Stimulated activated CD4-positive, alpha-beta T cell treated with anti-CD3 and anti-CD28 coated beads, TNF-alpha, amount 100 ng/mL, for 4 hours (primary cell): ENCODE measurements at places on chromosomes 1 and 21.

DNA sequence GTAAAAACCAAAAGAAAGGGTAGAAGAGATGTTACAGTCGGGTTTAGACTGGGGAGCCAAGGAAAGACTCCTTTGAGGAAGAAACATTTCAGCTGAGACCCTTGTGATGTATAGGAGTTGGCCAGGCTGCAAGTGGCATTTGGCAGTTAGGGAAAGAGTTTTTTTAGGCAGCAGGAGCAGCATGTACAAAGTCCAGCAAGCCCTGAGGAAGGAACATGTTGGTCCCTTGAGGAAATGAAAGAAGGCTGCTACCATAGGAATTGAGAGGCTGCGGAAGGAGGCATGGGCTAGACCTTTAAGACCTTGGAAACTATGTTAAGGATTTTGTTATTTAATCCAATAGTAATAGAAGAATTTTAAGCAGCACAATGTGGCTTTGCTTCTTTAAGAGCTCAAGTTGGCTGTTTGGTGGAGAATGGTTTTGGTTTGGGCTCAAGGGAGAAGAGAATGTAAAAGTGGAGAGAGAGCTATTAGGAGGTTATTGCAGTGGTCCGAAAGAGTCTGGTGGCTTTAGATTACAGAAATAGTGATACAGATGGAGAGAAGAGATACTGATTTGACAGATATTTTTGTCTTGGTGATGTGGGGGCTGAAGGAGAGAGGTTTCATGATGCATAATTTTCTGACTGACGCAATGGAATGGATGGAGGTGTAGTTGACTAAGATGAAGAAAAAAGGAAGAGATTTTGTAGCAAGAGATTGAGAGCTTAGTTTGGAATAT is 26.6 kb downstream of the SMAP2 start:
- no peak for DNase-seq

GRCh38 chr1:69852706-69853105 is 285.0 kb downstream of the LRRC7 start:
- no peak for DNase-seq

GRCh38 chr1:164263540-164263939 is 295.4 kb upstream of the PBX1 start:
- DNase-seq = no peak

- no peak for DNase-seq
These were observed 96.8 kb upstream of the C1orf21 start for GRCh38 chr1:184289825-184290550.

DNA sequence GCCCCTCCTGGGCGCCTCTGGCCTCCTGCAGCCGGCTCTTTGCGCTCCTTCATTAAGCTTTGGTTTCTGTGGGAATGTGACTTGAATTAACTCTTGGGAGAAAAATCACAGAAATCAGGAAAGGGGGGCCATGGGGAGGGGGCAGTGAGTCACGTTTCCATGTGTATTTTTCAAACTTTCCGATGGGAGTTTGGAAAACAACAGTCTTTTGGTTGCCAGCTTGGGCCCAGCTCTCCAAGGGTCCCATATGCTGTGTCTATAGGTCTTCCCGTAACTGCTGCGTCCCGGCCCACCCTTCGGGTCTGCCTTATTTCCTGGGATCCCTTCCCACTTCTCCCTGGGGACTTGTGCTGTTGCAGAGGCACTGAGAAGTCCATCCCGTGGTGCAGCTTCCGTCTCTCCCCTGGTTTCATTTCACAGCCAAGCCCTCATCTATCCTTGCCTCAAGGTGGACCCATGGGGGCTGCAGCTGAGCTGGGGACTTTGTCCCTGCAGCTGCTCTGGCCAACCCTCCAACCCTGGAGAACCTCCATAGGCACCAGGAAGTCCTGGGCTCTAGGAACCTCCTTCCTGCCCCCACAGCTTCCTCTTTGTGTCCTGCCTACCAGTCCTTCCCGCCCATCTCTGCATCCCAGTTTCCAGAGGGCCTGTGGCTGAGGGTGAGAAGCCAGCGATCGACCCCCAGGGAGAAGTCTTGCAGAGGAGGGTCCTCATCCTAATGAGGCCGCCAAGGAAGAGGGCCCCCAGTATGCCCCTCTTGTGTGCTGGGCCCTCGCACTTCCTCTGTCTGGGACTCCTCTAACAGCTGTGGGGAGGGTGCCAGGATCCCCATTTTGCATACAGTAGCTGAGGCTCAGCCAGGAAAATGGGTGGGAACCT is 11.6 kb upstream of the LMNA start:
- DNase-seq = no peak
